ENCODE measurements at places on chromosomes 4 and X.
A peak's percentile ranks its signal among the peaks of the same experiment; 100 is the strongest.

DNA sequence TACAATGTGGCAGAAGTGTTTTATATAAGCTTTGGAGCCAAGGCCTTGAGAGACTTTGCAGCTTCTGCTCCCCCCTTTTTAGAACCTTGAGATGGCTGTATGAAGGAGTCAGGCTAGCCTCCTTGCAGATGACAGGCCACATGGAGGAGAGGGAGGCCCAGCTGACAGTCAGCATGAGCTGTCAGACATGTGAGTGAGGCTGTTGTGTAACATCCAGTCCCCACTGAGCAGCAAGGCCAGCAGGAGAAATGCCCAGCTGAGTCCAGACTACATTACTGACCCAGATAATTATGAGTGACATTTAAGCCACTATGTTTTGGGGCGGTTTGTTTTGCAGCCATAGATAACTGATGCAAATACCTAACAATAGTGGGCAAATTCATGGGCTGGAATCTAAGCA, 515.3 kb upstream of the ARX start:
- no peak for DNase-seq

DNA sequence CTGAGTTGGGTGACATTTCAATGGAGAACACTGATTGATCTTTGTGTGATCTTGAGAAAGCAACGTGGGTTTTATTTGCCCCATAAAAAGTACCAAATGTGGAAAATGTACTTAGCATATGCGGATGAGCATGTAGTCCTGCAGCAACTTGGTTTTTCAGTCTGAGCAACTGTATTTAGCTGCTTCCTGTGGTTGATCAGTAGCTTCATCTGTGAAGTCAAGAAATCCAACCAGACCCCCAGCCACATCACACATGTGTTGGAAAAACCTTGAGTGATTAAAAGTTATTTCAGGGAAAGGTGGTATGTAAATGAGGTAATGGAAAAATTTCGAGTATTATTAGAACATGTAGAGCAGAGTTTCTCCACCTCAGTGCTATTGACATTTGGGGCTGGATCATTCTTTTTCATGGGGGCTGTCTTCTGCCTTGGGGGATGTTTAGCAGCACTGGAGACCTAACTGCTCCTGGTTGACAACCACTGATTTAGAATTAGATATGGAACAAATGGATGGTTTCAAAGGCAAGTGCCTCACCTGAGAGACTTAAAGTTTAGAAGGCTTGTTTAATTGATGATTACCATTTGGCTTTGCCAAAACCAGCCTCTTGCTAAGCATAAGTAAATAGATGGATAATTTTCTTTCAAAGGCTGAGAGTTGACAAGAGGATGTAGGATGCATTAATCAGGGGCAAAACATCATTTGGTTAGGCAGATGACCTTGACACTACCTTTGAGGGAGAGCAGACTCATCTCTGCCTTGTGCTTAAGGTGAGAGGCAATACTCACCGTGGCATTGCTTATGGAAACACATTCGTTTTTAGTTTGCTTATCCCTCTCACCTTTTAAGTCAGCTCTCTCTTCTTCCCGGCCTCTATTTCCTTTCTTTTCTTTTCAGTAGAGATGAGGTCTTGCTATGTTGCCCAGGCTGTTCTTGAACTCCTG, 193.0 kb upstream of the RPS6KA3 start:
- DNase-seq: no peak

- DNase-seq: no peak
These were observed 190.3 kb downstream of the MAML3 start for GRCh38 chr4:139963708-139964107.

DNA sequence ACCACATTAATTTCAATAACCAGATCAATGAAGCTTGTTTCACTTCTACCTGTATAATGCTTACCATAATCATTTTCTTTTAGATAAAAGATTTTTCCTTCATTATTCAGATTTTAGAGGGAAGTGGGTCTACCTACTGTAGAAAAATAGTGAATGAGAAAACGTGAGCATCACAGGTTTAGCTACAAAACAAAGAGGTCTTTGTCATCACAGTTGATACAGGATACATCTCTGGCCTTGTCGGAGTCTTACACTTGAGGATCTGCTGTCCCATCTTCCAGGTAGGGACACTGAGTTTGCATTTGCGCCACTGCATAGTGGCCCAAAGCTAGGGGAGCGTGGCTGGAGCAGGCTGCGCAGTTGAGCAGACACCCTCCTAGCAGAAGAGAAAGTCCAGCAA, 710 bp downstream of the CLDN24 start:
- no peak for DNase-seq

DNA sequence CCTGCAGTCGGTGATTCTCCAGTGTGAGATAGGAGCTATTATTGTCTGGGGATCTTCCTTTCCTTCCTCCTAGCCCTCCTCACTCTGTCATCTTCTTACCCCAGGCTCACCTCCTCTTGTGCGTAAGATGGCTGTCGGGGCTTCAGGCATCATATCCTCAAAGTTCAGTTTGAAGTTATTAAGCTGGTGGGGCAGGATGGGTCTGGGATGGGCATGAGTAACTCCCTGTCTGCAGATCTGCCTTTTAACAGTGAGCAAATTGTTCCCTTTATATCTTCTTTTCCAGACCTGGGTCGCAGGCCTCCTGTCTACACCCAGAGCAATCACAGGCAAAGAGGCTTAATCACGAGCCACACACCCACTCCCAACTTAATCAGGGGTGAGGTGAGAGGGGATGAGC, 900 bp upstream of the MTMR1 start:
- no peak for DNase-seq

GRCh38 chrX:25112156-25112555, 96.4 kb upstream of the ARX start:
- no peak for DNase-seq

- DNase-seq: peak; percentile 39
These were observed 531 bp downstream of the DGKQ start for GRCh38 chr4:972651-973424.

DNA sequence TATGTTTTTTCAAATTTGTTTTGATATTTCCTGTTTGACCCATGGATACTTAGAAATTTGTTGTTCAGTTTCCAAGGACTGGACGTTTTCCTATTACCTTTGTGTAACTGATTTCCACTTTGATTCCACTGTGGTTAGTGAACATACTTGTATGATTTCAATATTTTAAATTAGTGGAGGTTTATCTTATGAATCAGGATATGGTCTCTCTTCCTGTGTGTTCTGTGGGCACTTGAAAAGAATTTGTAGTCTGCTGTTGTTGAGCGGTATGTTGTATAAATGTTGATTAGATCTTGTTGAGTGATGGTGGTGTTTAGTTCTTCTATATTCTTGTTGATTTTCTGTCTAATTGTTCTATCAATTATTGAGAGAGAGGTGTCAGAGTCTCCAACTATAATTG, 21.2 kb upstream of the LAMTOR3 start:
- DNase-seq: no peak

DNA sequence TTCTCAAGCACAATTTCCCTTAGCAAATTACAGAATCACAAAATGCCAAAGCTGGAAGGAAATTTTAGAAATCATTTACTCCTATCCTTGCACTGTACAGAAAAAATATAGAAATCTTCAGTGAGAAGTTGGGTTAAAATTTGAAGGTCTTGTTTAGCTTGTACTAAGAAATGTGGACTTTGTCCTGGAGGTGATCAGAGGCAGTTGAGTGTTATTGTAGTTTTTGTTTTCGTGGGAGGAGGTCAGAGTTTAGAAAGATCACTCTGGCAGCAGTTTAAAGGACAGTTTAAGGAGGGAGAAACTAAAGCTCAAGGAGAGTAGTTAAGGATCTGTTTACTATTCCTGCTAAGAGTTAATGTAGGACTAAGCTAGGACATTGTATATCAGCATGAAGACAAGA, 54.4 kb upstream of the CXorf51B start:
- DNase-seq: no peak

GRCh38 chr4:60463857-60464502, 736.1 kb upstream of the ADGRL3 start:
- no peak for DNase-seq

DNA sequence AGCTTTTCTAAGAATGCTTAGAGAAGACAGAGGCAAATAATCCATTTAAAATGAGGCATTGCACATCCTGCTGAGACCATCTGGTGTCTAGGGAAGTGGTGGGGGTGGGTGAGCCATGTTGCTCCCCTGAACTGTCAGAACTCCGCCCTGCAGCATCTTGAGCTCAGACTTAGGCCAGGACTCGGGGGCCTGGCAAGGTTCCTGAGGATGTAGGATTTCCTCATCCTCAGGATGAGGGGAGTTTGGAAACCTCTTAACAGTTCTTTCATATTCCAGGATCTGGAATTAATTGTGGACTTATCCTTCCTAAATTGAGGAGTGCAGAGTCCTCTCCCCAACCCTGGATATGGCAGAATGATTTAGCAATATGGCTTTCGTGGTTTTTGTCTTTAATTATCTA, 6.6 kb downstream of the TLL1 start:
- DNase-seq: no peak

DNA sequence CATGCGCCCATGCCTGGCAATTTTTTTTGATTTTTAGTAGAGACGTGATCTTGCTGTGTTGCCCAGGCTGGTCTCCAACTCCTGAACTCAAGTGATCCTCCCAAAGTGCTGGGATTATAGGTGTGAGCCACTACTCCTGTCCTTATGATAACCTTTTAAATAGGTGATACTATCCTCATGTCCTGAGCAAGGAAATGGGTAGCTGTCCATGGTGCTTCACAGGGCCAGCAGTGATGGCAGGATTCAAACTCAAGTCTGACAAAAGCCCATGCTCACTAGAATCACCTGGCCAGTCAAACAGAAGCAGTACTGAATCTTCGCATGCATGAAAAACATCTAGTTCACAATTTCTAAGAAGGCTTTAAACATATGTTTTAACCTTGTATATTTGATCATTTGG, 235.1 kb downstream of the NR3C2 start:
- DNase-seq: no peak

DNA sequence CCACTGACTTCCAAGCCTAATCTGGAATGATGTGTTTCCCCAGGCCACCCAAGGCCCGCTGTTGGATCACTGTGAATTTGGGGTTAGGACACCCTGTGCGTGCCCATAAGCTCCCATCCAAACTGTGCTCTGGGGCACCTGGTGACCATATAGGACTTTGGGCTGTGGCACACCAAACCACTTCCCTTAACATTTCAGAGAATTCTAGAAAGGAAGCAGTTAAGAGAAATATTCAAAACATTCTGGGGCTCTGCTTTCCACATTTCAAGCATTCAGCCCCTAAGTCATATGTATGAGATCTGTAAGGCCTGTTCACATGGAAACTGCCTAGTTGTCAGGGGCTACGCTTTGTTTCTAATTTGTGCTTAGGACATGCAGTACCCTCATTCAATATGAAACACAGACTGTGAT, 14.4 kb downstream of the VGLL1 start:
- no peak for DNase-seq

- no peak for DNase-seq
These were observed 266.6 kb downstream of the MID1IP1 start for GRCh38 chrX:39067866-39068265.

DNA sequence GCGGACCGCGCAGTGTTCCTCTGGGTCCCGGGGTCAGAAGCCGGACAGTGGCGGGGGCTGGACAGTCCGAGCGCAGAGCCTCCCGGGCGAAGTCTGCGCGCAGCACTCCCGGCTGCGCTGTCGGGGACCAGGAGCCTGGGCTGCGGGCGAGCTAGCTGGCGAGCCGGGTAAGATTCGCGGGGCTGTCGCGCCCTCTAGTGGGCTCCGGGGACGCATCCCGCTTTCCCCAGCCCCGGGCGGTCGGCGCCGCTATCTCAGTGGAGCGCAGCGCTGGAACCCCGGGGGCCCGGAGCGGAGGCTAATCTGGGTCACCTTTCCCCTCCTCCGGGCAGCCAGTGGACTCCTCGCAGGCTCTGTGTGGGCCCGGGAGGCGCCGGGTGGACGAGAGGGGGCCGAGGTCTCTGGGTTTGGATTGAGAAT, 4.2 kb downstream of the PDGFRA start:
- peak; percentile 70 for DNase-seq

DNA sequence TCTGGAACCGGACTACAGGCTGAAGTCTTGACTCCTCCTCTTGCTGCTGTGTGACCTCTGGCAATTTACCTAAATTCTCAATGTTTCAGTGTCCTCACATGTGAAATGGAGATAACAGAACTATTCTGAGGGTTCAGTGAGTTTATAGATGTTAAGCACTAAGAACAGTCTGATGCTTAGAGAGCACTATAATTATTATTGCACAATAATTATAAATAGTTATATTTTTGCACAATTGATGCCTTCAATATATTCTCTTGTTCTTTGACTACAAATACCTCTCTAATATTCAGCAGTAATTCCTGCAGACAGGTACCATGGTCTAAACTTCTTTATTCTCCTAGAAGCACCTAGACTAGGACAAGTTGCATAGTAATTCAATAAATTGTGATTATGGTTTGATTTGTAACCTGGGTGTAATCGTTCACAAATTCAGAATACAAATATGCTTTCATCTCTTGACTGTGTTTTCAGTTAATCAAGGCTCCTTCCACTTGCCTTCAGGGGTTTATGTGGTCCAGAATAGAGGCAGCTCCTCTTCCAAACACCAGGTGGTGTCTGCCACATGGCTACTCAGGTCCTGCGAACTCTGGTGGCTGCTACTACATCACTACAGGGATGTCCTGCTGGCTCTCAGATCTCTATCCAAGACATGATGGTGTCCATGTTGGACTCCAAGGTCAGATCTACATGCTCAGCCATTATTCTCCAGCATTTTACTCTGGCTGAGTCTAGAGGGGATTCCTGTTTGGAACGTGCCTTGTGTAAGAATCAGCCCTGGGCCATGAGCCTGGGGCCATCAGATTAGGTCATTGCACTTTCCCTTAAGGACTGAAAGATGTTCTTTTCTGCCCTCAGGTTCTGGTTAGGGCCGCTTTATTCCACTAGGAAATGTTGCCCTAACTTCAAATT, 103.4 kb downstream of the QRFPR start:
- DNase-seq: no peak

- no peak for DNase-seq
These were observed 139.2 kb downstream of the SHOX start for GRCh38 chrX:769796-770195.

DNA sequence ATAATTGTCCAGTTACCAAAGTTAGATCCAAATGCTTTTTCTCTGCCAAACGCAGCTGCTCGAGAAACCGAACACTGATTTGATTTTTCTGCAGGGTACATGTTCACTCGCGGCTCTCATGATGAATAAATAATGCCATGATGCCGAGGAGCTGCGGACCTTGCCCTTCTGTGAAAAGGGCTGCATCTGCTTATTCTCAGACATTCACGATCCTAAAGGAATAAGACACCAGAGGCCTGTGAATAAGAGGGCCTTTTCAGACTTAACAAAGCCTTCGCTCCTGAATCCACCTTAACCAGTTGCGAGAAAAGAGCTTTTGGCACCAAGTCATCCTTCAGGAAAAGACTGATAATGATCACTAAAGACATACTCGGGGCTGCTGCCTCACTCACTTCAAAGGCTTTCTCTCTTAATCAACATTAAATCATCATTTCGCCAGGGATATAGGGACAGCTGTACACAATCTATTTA, 147.5 kb downstream of the FBXO8 start:
- no peak for DNase-seq

GRCh38 chr4:122764821-122765215, 32.3 kb downstream of the BBS12 start:
- DNase-seq: no peak

DNA sequence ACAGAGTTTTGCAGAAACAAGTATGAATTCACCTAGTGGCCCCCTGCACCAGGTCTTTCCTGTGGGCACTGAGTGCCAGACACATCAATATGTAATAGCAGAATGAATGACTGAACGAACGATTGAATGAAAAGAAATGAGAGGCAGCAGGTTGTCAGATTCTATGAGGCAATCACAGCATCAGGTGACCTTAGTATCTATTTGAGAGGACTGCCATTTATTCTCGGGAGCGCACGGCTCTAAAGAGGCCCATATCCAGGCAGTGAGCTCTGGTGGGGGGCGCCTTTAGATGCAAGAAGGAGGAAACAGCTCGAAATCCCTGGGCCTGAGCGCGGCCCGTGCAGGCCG, 528 bp upstream of the SLC25A4 start:
- no peak for DNase-seq
